ENCODE measurements at places on chromosomes 2 and 18.

GRCh38 chr2:77232909-77233425, 289.2 kb downstream of the LRRTM4 start:
- DNase-seq: peak; percentile 0

GRCh38 chr2:27032495-27033252, at the start of gene TMEM214:
TMEM214 (plus strand) TSS chr2:27032965; CDS start chr2:27033016, 51 bp downstream.
- peak; percentile 72 for DNase-seq

- peak; percentile 96 for DNase-seq
These were observed 90.9 kb downstream of the RNF144A start for GRCh38 chr2:7007846-7008741.

DNA sequence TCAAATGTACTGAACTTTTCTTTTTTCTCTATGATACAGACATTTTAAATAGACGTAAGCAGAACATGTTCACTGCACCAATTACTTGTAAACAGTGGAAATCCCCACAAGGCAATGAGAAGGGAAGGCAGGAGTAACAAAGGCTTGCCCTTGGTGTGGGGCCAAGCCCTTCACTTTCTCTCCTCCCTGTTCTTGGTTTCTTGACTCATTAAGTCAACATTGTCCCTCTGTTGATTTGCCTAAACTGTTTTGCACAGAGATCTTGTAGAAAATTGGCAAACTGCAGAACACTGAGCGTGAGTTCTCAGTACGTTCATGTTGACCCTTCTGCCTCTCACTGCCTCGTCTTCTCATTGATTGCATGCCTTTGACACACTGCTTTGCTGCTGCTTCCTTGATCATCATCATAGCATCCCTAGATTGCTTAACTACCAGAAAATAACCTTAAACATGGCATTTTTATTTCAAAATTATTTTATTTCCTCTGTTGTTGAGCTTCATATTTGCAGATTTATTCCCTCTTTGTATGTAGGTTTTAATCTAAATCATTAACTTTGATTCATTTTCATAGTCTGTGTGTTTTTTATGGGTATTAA, 257.7 kb downstream of the PTGR3 start:
- DNase-seq: peak; percentile 95

DNA sequence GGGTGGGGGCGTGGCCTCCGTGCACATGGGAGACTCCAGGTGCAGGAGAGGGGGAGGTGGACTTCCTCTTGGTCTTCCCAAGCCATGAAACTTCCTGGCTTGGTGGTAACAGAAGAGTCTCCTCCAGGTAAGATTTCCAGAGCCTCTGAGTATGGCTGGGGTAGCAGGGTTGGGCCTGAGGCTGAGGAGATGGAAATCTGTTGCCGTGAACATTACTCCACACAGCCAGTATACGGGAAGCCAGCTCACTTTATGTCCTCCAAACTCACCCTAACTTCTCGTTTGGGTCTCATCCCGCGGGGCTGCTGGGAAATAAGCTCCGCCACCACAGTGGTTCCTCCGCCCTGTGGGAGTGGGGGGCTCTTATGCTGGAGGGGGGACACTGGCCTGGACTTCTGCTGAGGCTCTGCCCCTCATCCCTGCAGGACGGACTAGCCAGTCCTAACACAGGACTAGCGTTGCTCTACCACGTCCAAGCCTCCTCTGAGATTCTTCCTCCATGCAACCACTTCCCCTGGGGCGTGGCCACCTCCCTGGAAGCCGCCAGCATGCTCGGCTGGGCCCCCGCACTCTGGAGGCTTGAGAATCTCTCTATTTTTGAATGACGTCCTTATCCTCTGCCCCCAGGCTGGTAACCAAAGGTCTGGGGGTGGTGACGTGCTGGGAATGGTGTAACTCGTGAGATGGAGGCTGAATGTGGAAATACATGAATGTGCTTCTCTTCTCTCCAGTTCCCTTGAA, 777 bp upstream of the RAB17 start:
- DNase-seq: no peak

DNA sequence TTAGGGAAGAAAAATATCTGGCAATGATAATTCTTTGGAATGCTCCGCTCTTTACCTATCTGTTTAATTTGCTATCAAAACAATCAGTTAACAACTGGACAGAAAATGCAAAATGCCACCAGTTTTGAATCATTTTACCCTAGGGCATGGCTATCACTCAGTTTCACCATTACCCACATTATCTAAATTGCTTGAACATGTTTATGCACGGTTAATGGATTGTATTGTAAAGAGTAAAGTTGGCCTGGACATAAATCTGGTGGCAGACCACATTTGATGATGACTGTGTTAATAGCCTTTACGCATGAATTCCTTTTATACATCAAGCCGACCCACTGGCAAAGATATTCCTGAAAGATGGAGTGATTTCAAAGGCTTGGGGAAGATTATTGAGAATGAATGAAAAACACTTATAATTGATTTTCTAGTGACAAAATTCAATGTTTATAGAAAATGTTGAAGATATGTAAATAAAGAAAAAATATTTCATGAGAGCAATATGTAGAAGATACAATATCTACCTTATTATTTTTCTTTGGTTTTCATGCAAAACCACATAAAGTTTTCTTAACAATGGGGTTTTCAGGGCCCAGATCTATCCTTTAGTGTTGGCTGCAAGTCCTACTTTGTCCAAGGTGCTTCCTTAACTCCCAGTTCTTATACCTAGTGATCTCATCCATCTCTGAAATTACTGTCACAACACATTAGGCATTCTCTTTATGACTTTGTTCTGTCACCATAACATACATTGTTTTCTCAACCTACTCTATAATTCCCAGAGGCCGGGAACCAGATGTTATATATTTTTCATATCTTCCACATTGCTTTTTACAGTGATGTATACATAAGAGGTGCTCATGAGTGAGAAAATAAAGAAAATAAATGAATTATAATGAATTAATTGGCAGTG, 265.1 kb downstream of the RIT2 start:
- DNase-seq: no peak

DNA sequence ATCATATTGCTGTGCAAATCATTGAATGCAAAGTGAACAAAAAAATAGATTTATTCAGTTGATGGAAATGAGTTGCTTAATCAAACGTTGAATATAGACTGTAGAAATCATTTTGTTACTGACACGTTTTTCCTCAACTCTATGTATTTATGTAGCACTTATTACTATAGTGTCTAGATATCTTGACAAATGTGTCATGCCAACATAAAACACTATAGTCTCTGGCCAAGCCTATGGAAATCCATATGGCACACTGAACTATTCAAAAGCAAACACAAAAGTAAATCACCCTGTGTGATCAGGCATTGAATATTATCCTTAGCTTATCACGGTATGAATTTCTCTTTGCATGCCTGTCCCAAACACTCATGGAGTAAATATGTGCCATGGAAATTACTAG, 131.3 kb downstream of the ZNF804A start:
- DNase-seq: no peak

DNA sequence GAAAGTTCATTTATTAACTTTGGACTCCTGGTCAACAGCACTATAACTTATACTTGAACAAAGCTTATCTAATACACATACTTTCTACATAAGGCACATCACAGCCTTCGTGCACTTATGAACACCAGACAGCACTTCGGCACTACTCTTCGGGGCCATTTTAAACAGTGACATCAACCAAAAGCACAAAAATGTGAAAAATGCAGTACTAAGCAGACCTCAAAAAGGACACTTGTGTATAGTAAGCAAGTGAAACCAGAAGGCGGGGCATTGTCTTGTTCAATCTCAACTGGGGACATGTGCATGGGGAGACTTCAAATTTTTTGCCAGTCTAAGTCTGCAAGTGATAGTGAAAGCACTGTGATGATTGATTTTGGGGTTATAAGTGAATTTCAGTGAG, 163.0 kb downstream of the NCKAP5 start:
- no peak for DNase-seq

DNA sequence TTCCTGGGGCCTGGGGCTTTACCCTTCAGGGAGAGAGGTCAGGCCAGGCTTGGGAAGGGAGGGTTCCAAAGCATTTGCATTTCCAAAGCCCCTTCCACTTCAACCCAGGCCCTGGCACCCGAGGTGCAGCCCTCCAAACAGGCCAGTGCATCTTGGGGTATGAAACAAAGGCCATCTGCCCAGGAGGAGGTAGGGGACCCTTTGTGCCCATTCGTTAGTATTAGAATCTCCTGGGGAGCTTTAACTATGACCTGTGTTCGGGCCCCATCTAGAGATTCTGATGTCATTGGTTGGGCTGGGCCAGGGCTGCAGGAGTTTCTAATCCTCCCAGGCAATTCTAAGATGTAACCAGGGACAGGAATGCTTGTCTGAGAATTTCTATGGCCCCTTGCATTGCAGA, 73.6 kb downstream of the CIB4 start:
- no peak for DNase-seq

GRCh38 chr2:16869711-16870110, 204.1 kb upstream of the CYRIA start:
- DNase-seq: no peak

- no peak for DNase-seq
These were observed 143.0 kb downstream of the NUP35 start for GRCh38 chr2:183267148-183267827.

DNA sequence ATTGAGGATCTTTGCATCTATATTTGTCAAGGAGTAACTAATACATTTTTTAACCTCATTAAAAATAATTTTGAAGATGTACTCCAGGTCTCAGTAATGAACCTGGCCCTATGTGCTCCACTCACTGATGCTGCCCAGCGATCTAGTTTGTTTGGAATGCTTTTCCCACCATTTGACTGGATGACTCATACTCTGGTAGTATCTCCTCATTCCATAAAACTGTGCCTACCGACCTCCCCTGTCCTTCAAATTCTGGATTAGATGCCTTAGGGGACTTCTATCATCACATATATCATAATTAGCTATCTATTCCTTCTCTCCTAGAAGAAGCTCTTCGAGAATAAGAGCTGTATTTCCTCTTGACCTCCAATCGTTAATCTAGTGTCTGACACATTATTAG, 83.8 kb downstream of the FAM117B start:
- DNase-seq: peak; percentile 44

DNA sequence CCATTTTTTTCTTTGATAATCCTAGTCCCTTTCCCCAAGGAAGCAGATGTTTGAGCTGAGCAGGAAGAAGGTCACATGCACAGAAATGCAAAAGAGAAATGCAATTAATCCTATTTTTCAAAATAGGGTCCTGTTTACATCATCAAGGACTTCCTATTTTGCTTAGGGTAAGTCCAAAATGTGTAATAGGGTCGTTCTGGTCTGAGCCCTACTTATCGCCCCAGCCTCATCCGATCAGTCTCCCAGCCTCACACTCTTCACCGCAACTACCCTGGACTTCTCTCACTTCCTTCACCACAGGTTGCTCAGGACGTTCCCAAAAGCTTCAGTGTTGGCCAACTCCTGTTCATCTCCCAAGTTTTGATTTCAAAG, 32.8 kb downstream of the FOSL2 start:
- DNase-seq: no peak

GRCh38 chr2:200130762-200131166, 175.4 kb downstream of the MAIP1 start:
- DNase-seq: peak; percentile 48

- no peak for DNase-seq
These were observed 47.0 kb downstream of the DHRS9 start for GRCh38 chr2:169116327-169116726.

- DNase-seq: no peak
These were observed 245.7 kb downstream of the DYM start for GRCh38 chr18:49214706-49215105.

DNA sequence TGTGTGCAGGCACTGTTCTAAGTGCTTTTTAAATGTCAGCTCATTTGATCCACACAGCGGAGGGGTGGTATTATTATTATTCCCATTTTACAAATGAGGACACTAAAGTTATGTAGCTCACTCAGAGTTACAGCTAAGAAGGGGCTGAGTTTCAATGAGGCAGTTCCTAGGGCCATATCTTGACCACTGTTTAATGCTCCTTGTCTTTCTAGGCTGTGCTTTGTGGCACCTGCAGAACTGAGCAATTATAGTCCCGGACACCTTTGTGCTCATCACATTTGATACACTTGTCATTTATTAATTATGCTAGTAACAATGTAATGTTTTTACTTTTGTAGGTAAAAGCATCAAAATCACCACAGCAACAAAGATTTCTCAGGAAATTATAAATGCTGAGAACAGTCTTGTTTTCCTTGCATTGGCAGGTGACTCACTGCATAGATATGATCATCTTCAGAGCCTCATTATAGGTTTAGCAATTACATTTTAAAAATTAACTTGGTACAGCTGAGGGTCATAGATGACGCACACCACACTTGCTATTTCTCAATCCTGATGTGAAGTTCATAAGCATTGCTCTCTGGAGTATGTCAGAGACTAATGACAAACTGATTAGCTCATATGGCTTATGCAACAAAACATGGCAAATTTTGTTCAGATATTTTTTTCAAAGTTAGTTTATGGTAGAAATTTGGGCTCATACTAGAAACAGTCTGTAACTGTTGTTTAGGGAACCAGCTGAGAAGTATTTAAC, 366.8 kb downstream of the TGIF1 start:
- peak; percentile 97 for DNase-seq

- peak; percentile 48 for DNase-seq
These were observed 7.6 kb upstream of the METTL21A start for GRCh38 chr2:207632575-207633493.

DNA sequence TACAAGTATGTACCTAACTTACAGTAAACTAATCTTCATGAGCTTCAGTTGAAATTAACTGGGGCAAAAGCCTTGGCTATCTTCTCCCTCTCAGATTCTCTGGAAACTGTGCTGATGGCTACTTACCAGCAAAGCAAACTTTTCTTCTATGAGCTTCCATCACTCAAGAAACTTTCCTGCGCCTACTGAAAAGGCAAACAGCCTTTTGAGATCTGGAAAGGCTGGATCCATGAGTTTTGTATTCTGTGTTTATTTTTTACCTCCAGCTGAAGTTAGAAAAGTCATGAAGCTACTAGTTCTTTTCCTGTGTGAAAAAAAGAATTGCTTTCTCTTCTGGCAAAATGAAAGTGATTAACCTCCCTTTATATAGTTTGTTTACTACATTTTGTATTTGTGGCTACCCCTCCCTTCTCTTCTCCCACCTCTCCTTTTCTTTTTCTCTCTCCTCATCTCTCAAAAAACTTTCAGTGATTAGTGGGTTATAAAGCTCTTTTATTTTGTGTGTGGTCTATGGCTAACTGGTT, 49.2 kb upstream of the RNF152 start:
- no peak for DNase-seq

GRCh38 chr2:165408186-165408585, 61.3 kb upstream of the CSRNP3 start:
- no peak for DNase-seq

GRCh38 chr2:223759569-223760430, 77.6 kb downstream of the AP1S3 start:
- DNase-seq: peak; percentile 68

GRCh38 chr2:67289921-67290371, 107.2 kb upstream of the ETAA1 start:
- peak; percentile 95 for DNase-seq

GRCh38 chr2:66198873-66199272, 236.1 kb upstream of the MEIS1 start:
- no peak for DNase-seq

GRCh38 chr2:68388772-68389171, 23.7 kb downstream of the PLEK start:
- no peak for DNase-seq

- DNase-seq: peak; percentile 80
These were observed 64.7 kb downstream of the STK25 start for GRCh38 chr2:241443486-241444223.
